ENCODE measurements at places on chromosomes 2 and 18.

GRCh38 chr2:58039170-58039611, 7.4 kb upstream of the VRK2 start:
- no peak for DNase-seq

- DNase-seq: no peak
Observed at GRCh38 chr2:241798081-241798630, 10.8 kb upstream of the NEU4 start.

GRCh38 chr2:127146820-127147502, 40.0 kb upstream of the BIN1 start:
- DNase-seq: no peak

- DNase-seq: no peak
Observed at GRCh38 chr2:204892506-204893255, 347.4 kb downstream of the PARD3B start.

GRCh38 chr2:234818937-234819336, 132.9 kb upstream of the SH3BP4 start:
- no peak for DNase-seq

- DNase-seq: no peak
Observed at GRCh38 chr2:211114826-211115455, 558.5 kb downstream of the CPS1 start.

DNA sequence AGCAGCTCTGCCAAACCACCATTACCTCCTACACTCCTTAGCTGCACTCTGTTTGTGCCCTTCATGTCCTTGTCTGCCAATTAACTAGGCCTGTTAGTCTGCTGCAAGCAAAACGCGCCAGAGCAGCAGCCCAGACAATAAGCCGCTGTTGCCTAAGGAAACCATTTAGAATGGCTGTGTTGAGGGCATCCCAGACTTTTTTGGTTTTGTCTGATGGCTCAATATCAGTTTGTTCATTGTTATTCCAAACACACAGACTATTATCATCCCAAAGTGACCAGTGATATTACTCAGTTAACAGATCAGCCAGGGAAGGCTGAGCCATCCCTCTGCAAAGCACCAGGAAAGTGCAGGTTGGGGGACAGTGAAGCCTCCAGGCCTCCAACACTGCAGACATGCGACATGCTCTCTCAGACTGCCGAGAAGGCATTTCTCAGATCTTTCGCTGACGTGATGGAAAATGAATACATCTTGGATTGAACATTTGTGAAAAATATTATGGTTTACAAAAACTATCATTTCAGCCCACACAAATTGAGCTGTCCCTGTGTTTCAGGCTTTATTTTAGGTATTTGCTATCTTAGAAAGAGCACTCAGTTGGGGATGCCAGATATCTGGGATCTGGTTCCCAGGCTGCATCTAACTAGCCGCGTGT, 182.0 kb upstream of the HNRNPA3 start:
- DNase-seq: no peak

DNA sequence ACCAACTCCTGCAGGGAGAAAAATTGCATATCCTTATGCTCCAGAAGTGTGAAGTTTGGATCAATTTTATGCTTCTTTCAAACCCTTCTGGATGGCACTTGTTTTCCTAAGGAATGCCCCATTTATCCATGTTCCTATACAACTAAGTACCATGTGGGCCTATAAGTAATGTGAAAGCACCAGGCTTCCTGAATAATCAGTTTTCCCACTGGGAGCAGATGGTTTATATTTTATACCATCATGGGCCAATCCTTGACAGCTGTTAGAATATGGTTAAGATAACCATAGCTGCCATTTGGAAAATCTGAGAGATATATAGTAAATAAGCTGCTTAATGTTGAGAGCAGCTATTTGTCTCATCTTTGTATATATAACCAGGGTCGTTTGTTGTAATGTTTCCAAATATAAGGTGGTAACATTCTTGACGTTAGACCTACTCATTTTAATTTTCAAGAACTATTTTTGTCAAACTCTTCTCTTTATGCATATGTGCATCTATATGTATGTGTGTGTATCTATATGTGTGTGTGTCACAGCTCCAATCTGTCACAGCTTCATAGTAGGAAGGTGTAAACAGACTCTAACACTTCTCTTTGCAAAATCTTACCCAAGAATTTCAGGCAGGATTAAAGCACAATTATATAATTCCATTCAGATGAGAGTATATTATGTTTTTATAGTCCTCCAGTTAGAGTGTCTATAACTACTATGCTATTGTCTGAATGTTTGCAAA, 458.7 kb upstream of the GCFC2 start:
- no peak for DNase-seq

DNA sequence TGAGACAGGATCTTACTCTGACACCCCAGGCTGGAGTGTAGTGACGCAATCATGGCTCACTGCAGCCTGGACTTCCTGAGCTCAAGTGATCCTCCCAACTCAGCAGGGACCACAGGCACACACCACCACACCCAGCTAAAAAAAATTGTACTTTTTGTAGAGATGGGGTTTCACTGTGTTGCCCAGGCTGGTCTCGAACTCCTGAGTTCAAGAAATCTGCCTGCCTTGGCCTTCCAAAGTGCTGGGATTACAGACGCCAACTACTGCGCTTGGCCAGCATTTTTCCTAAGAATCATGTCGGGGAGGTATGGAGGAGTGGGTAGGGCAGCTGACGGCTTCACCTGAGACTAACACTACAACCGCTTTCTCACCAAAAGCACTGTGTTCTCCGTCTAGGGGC, 50.4 kb downstream of the CYP26B1 start:
- no peak for DNase-seq

DNA sequence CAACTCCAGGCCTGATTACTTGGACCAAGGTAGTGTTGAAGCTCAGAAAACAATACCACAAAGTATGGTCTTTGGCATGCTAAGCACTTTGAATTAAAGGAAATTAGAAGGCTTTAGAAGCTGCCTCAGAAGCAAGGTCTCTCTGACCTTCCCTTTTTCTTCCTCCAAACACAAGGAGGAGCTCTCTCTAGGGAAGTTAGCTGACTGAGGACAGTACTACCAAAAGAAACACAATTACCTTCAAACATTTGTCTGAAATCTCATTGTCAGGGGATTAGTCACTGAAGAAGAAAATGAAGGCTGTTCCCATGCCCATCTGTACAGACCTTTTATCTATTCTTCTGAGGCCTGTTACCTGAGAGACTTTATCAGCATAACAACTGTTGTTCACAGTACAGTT, 279.3 kb downstream of the CDH20 start:
- DNase-seq: no peak

DNA sequence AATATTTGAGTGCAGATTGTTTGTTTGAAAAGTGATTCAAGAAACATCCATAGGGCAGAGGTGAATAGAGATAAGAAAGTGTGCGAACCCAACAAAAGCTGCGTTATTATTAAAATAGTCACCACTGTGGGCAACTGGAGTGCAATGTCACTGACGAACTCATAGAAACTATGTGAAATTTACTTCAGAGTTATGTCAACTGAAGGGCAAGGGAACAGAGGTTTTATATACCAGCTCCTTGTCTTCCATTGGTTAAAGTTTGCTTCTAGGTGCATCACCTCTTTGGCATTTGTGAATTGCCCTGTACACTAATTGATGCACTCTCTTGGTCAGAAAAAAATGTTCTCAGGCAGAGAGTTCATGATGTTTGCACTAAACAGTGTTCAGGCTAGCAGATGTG, 110.5 kb upstream of the NYAP2 start:
- no peak for DNase-seq

GRCh38 chr2:223068071-223068470, 16.1 kb downstream of the KCNE4 start:
- DNase-seq: no peak

- DNase-seq: no peak
Observed at GRCh38 chr2:160486341-160486740, 7.3 kb downstream of the RBMS1 start.

DNA sequence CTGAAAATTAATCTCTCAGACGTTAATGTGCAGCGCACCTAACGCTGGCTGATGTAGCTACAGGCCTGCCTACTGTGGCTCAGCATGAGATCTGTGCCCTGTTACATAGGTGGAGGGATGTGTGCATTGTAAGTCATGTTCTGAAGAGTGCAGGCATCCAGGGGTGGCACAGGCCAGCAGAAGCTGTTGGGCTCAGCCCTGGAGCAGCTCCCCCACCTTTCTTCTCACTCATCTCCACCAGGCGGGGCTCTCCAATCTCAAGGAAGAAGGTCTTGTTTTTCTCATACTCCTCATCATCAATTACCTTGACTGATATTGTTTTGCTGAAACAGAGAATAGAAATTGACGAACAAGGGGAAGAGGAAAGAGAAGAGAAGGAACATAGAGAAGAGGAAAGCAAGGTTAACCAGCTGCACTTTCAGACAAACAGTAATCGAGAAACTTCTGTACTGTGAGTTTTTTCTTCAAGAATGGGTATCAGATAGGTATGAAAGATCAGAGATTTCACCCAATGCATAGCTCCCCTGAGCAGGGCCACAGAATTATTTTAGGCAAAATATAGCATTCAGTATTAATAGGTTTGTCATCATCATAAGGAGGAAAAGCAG, 273.6 kb downstream of the SLC8A1 start:
- no peak for DNase-seq

- DNase-seq: no peak
Observed at GRCh38 chr18:9808295-9809241, 77.2 kb upstream of the TXNDC2 start.

DNA sequence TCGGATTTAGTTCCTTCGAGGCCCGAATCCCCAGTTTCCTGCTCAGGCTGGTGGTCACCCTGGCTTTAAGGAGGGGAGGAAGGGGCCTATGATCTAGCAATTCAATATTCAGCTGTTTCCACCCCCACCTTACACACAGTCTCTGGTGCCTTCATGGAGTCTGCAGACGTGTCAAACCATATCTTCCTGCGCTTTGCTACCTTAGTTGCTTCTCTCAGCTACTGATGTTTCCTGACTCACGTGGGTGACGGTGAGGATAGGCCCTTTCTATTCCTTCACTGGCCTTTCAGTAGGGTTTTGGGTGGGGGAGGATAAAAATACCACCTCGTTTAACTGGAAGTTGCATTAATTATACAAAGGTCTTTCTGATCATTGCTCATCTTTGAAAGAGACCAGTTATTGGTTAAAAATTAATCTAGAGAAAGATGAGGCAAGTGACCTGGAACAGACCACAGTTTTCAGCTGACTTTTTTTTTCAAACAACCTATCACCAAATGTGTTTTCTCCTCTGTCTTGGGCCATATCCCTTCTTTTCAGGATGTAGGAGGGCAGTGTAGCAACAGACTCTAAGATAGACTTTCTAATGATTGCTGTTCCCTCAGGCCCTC, 49.7 kb downstream of the SH2D6 start:
- DNase-seq: no peak

GRCh38 chr18:35099911-35100310, 58.7 kb downstream of the MAPRE2 start:
- DNase-seq: no peak

- DNase-seq: no peak
Observed at GRCh38 chr2:163734881-163735684, 725 bp downstream of the FIGN start.

GRCh38 chr2:27378096-27378808, 2.3 kb downstream of the ZNF513 start:
- no peak for DNase-seq

DNA sequence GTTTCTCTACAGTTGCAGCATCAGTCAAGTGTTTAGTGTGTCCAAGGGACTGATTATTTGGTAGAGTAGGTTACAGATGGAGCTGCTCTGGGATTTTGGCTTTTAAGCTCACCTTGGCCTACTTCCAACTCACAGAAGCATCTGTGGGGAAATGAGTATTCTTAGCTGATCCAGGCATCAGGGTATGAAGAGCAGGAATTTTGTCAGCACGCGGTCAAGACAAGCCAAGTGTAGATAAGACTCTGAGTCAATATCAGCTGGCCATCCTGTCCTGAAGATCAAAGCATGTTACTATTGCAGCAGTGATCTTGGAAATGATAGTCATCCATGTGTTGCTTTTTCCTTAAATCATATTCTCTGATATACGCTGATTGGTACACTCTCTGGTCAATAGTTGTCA, 24.4 kb downstream of the SERPINB4 start:
- no peak for DNase-seq

DNA sequence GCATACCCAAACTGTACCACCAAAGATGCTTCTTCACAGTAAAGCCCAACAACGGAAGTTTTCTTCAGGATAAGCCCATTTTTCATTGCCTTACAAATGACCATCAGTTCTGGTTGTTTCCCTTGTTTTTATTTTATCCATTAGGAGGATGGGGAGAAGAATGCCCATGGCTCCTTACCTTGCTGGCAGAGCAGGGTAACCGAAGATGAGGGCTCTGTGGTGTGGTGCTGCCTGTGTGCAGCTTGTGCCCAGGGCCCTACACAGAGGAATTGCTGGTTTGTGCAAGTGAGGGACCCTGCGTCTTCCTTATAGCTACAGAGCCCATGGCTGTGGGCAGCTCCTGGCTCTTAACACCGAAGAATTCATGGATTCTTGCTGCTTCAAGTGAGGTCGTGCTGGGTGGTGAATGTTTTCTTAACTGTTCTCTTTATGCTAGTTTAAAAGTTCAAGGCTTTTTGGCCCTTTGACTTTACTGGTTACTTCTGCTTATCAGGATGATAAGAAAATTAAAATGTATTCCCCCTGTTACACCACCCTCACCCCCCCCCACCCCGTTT, 110.6 kb downstream of the MAP4K4 start:
- DNase-seq: no peak

DNA sequence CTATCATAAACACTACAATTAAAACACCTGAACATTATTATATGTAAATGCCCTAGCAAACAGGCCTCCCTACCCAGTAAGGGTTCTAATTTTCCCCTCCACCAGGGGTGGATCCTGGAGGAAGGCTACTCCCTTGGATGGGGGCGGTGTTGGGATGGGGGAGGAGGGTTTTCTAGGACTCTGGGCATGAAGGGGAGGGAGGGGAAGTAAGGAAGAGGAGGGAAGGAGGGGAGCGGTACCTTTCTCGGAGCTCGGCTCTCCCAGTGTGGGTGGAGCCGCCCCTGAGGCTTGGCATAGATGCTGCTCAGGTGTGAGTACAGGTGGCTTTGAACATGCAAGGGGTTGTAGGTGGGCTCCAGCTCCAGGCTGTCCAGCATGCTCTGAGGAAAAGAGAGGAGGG, 5.4 kb downstream of the DOK1 start:
- no peak for DNase-seq

GRCh38 chr2:85719609-85720240, 25.6 kb downstream of the GNLY start:
- no peak for DNase-seq

- DNase-seq: no peak
Observed at GRCh38 chr2:188787658-188788240, 186.4 kb upstream of the COL3A1 start.

DNA sequence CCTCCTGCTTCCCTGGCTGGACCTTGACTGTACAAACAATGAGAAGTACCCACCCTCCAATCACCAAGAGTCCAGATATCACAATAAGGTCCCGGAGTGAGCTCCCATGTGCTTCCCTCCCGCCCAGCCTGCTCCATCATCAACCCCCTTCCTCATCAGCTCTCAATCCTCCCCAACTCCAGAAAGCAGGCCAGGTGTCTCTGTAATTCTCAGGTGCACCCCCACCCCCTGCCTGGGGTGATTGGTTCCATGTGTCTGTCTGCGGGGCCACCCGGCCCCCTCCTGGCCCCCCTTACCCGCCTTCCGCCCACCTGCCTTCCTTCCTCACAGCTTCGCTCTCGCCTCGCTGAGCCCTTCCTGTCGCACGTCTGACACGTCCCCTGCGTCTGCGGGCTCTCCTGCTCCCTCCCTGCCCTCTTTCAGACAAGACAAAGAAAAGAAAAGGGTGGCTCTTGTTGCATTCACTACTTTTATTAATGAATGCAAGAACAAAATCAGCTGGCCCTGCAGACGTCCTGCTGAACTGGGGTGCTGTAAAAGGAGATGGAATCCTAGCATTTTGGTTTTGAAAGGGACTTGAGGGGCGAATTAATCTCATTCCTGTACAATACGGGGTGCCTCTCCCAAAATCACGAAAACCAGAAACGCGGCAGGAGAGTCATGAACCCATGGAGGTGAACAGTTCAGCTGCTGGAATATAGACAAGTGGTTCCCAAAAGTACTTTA, 26.5 kb upstream of the IGFBP2 start:
- peak; percentile 15 for DNase-seq
